ENCODE measurements at places on chromosomes 6 and 20. TPM values are rescaled to one million over a fixed set of nuclear protein-coding genes. Genes with fewer than 3 reads are reported as not detected.

HEY2 gene
- total RNA-seq: not detected

IRF4 gene
- total RNA-seq: under 0.01 TPM

ACTL10 gene
- 2.0 TPM for total RNA-seq

APCDD1L gene
- total RNA-seq: 0.99 TPM

CLVS2 gene
- total RNA-seq: not detected

ANGPT4 gene
- under 0.01 TPM for total RNA-seq

ANKRD66 gene
- not detected for total RNA-seq

SLC17A1 gene
- not detected for total RNA-seq

ID4 gene
- 0.83 TPM for total RNA-seq

GRCh38 chr6:3135668-3136291, 17.3 kb downstream of the BPHL start:
- no peak for DNase-seq

GRCh38 chr6:35786810-35787209, 6.0 kb downstream of the CLPSL1 start:
- no peak for DNase-seq

GRCh38 chr6:53230775-53231467, 82.3 kb upstream of the GCM1 start:
- no peak for DNase-seq

DNA sequence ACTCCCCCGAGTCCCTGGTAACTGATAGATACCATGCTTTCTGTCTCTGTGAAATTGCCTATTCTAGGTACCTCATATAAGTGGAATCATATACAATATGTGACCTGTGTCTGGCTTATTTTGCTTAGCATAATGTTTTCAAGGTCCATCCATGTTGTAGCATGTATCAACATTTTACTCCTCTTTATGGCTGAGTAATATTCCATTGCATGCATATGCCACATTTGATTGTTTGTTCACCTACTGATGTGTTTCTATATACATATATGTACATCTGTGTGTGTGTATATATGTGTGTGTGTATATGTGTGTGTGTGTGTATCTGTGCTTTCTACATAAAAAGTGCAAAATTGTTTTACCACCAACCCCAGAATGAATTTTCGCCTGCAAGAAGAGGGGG, 119.1 kb downstream of the ADAT2 start:
- DNase-seq: no peak

GRCh38 chr20:61611401-61612180, 359.5 kb downstream of the CDH4 start:
- DNase-seq: peak; percentile 32

- DNase-seq: no peak
These were observed 233.1 kb downstream of the PKHD1 start for GRCh38 chr6:51854347-51854746.

GRCh38 chr6:150004101-150004782, 21.1 kb downstream of the RAET1L start:
- DNase-seq: no peak

DNA sequence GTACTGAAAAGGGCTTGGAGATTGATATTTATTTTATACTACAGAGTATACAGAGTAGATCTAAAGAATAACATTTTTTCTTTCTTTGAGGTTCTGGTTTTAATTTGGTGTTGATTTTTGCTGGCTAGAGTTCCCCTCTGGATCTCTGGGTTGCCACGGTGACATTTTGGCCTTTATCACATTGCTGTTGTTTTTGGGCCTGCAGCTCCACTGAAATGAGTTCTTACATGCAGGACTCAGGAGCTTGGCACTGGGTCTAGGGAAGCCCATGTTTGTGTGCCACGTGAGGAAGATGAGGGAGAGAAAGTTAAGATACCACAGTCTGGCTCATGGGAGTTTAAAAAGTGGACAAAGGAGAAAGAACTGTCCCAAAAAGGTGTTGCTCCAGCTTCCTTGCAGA, 7.4 kb upstream of the TFAP2C start:
- DNase-seq: no peak

GRCh38 chr6:113630738-113631535, 226.2 kb upstream of the MARCKS start:
- peak; percentile 68 for DNase-seq

DNA sequence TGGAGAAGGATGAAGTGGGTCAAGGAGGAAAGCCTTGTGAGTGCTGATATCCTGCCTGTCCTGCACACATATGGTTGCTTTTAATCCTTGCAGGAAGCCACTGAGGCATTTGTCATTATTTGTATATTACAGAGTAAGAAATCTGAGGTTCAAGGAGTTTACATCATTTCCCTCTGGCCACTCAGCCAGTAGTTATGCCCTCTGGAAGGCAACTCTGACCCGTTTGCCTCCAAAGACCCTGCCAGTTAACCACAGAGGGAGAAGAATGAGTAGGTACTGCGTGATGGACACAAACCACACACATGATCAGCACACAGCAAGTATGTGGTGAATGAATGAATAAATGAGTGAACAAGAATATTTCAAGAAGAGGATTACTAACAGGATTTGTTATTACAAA, 7.9 kb upstream of the FAM210B start:
- peak; percentile 71 for DNase-seq

GRCh38 chr6:112114577-112115223, 27.3 kb downstream of the FAM229B start:
- no peak for DNase-seq

DNA sequence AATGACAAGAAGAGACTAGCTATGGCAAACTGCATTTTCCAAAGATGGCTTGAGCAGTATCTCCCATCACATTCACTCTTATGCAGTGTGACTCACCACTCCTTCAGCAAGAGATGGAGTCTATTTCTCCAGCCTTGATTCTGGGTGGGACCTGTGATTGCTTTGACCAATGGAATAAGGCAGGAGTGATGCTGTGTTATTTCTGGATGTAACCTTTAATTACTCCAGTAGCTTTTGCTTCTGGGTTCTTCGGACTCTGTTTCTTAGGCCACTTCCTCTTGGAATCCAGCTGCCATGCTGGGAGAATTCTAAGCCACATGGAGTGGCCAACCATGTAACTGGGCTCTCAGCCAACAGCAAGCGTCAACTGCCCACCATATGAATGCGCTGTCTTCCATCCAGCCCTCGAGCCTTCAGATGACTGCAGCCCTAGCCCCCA, 50.7 kb downstream of the TGM2 start:
- peak; percentile 81 for DNase-seq

DNA sequence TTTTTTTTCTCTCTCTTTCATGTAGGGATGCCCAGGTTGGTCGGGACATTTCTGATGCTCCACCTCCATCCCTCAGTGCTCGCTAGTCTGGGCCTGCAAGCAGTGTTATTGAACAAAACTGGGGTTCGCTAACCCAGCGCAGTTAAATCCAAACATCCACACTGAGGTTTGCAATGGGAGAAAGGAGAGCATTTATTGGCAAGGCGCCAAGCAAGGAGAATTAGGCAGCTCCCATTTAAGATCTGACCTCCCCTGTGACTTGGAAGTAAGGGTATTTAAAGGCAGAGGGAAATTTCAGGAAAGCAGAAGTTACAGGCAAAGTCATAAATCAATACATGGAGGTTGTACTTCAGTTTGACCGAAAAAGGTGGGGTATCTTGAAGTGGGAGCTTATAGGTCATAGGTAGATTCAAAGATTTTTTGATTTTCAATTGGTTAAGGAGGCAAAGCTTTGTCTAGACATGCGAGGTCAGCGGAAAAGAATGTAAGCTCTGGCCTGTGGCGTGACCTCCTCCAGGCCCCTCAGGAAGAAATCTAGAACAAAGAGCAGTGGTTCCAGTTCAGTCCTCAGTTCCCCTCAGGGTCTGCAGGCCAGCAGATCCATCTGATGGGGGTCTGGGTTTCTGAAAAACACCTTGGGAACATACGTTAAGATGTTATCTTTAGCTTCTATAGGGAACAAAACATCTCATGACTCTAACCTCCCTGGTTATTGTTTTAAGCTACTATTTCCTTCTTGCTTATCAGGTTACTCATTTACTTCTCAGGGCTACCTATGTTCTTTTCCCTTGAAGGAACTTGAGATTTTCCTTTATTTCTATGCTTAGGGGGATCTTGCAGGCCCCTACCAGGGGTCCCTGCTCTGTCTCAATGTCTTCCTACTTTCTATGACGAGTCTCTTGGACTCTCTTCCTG, 66.0 kb upstream of the KIF16B start:
- DNase-seq: no peak

DNA sequence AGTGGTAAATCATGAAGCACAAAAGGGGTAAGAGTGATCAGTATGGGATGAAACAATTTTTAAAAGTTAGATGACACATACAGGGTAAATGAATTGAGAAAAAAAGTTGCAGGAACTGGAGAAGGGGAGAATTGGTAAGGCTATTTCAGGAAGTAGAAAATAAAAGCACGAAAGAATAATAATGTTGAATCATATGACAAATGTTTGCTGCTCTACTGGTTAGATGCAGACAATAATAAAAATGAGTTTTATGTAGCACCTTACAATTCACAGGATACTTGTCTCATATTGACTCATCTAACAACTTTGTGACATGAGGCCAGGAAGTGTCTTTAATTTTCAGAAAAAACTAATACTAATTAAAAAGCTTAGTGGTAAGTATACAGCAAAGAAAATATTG, 566.5 kb upstream of the MARCKS start:
- DNase-seq: no peak

- DNase-seq: no peak
These were observed 11.8 kb downstream of the RPS6KA2 start for GRCh38 chr6:166615059-166615770.

DNA sequence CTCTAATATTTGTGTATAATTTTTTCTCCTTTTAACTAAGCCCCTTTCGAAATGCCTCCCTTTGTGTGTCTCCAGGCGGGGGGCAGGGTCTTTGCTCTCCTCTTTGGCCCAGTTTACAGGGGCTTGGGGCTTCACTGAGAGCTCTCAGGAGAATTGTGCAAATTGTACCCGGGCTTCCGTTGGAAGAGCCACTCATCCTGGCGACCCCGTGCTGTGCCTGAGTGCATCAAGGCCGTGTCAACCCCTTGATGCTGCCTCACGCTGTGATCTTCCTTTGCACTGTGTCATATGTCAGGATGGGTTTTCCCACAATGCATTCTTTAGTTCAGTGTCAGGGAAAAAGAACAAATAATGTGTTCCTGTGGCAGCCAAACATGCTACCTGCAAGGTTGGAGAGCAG, 118.0 kb upstream of the POU3F2 start:
- DNase-seq: no peak

GRCh38 chr6:95581073-95581472, 3.7 kb downstream of the MANEA start:
- peak; percentile 31 for DNase-seq

DNA sequence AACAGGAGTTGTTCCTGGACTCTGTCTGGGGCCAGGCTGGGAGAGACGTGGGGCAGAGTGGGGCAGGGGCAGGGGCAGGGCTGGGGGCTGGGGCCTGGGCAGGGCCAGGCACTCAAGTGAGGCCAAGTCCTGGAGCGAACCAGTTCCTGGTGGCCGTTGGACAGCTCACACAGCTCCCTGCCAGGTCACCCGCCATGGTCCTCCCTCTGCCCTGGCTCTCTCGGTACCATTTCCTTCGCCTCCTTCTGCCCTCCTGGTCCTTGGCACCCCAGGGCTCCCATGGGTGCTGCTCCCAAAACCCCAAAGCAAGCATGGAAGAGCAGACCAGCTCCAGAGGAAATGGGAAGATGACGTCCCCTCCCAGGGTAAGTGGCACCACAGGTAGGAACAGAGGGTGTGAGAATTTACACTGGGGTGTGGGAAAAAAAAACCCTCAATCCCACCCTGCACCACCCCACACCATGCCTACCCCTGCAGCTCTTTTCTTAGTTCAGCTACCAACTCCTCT, at the start of gene MCCD1:
Gene MCCD1 (plus strand): TSS at position 142 of the 508 bp plus-strand sequence. CDS start 53 bp downstream, at position 195.
- DNase-seq: no peak

DNA sequence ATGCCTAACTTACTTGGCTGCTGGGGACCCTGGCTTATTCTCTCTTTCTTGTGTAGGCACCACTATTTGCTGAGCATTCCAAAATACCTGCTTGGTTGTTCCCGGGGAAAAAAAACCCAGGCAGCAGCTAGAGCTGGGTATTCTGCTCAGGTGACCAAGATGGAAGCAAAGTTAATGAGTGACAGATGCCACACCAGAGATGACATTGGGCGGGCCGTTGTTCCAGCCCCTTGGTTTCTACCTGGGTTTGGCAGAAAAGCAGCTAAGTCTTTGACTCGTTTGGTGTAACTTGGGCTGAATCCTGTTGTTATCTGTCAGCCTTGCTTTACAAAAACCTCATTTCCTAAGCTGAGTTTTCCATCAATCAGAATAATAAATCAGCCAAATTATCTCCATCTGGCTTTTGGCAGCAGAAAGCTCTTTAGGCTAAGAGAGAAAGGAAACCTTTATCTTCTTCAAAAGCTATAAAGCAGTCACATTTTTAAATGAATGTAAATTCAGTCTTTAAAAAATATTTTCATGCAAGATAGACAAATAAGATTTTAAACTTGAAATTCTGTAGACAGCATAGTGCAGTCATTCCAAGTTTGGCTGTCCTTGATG, 202.0 kb upstream of the GMDS start:
- DNase-seq: no peak

- DNase-seq: peak; percentile 95
These were observed 800.1 kb upstream of the CITED2 start for GRCh38 chr6:140174524-140174923.

DNA sequence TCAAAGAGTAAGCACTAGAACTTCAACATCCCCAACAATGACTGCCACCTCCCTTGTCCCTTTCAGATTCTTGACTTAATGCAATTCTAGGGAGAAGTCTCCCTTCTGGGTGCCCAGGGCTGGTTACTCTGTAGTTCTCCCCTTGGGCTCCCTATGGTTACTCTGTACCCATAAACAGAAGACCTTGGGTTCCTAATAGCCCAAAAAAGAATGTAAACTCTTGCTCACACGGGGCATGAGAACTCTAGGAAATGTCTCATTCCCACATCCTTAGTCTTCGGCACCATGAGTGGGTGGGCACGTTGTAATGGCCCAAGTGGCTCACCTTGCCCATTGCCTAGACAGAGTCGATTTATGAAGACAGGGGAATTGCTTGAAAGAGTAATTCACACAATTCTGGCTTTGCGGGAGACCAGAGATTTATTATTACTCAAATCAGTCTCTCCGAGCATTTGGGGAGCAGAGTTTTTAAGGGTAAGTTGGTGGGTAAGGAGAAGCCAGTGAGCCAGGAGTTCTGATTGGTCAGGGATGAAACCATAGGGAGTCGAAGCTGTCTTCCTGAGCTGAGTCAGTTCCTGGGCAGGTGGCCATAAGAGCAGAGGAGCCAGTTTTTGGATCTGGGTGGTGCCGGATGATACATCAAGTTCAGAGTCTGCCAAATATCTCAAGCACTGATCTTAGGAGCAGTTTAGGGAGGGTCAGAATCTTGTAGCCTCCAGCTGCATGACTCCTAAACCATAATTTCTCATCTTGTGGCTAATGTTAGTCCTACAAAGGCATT, 61.2 kb upstream of the SIRPG start:
- DNase-seq: peak; percentile 36

GRCh38 chr6:42281570-42281969, 63.9 kb upstream of the MRPS10 start:
- no peak for DNase-seq

- DNase-seq: peak; percentile 11
These were observed 766 bp downstream of the SLC16A10 start for GRCh38 chr6:111087871-111088667.

DNA sequence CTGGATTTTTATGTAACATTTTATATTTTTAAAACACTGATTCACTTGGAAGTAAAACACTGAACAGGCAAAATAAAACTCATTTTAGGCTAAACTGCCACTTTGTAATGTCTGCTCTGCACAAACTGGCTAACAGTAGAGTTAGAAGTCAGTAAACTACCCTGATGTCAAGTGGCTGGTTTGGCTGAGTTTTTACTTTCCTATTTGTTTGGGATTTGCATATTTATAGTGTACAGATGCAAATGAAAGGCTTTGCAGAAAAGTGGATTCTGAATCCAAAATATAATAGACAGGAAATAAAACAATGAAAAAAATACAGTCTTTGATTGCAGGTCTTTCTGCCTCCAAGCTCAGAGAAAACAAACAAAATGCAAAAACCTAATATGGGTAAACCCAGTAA, 213.1 kb downstream of the CDH26 start:
- DNase-seq: no peak

Data from fibroblast of lung (primary cell).